ENCODE measurements at places on chromosomes 5 and 9.

- DNase-seq = no peak
Measured at GRCh38 chr5:112514111-112514510, 95.0 kb upstream of the EPB41L4A start.

- DNase-seq = no peak
Measured at GRCh38 chr5:37370550-37370863, 399 bp downstream of the NUP155 start.

DNA sequence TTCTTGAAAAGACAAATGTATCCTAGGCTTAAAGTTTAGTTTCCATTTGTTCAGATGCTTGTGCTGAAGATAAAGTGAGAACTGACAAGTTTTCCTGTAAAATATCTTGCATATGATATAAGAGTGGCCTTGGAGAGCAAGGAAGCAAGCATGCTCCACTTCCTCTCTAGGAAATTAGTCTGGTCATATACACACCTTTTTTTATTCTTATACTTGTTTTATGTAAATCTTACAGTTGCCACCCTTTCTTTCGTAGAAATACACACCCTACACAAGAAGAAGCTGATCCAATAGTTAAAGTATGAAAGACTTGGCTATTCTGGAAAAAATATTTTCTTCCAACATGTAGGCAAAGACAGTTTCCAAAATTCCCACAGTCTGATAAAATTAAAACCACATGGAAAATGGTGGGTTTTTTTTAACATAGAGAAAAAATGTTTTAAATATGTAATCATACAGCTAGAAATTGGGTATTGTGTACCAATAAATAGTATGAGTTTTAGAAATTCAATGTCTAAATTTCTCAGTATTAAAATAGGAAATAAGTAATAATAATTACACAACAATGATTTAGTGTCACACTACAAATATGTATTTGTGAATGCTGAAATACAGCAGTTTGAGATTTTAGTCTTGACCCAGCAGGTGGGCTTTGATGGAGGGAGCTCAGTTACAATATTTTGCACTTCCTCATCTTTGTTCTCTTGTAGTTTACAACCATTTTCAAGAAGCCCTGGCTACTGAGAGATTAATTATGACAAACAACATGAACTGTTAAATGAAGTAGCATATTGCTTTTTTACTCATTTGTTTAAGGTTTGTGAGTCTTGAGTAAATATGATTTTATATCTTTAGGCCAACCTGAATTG, 185.7 kb upstream of the GNA14 start:
- no peak for DNase-seq

DNA sequence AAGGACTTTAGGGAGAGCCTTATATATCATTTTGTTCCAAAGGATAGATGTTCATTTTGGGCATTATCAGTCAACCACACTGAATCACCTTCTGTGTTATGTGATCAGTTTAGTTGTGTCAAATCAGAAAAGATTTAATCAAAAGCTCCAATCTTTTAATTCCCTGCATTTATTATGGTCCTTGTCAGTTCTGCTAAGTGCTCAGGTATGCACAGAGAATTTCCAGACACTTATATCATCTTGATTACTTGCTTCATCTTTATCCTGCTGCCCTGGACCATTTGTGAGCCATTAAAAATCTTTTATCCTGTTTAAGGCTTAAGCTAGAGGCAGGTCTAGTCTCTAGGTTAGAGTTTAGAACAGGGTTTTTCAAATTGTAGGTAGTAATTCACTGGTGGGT, 179.1 kb downstream of the CWC27 start:
- no peak for DNase-seq

- no peak for DNase-seq
Measured at GRCh38 chr9:127264462-127265219, at the start of gene GARNL3. TSS of gene GARNL3 (plus strand) at chr9:127264774. CDS start at chr9:127264878, 104 bp downstream.

GRCh38 chr9:95645992-95646391, 129.2 kb upstream of the PTCH1 start:
- no peak for DNase-seq

- DNase-seq = no peak
Measured at GRCh38 chr9:119280740-119281485, 88.3 kb downstream of the BRINP1 start.

DNA sequence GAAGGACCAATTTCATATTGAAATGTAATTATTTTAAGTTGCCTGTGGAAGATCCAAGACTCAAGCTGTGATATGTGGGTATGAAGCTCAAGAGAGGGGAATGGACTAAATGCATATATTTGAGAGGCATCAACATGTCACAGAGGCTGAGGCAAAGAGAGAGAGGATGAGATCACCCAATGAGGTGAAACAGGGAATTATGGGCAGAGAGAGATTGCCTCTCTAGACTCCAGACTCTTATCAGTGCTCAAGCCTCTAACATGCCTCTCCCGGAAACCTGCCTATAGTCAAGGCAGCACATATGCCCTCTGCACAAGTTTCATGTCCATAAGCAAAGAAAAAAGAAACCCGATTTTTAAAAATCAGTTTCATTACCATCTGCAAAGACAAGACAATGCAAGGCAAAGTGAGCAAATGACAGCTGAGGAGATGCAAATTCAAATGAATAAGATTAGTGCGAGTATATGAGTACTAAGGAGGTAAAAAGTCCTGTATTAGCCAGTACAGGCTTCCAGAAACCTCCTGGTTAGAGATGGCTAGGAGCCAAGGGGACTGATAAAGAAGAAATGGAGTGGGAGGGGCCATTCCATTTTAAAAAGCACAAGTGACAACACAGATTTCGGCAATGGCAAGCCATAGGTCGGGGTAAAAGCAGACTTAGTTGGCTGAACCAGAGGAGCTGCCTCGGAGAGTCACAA, 9.4 kb downstream of the APTX start:
- DNase-seq = no peak

- DNase-seq = no peak
Measured at GRCh38 chr9:22033012-22033630, 24.0 kb upstream of the CDKN2B start.

DNA sequence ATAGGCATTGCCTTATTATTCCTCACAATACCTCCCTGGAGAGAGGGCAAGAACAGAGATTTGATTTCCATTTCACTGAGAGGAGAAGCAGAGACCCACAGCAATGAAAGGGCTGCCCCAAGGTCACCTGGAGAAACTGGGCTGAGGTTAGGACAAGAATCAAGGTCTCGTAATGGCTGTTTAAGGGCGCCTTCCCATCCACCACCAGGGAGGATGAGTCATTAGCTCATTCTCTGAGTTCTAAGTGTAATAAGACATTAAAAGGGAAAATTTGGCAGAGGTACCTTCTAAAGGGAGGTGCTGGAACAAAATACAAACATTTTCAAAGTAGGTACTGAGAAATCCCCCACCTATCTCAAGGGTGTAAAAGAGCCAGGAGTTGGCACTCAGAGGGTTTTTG, 52.6 kb upstream of the TCERG1 start:
- no peak for DNase-seq

GRCh38 chr5:20486826-20487225, 498.8 kb upstream of the CDH18 start:
- no peak for DNase-seq

DNA sequence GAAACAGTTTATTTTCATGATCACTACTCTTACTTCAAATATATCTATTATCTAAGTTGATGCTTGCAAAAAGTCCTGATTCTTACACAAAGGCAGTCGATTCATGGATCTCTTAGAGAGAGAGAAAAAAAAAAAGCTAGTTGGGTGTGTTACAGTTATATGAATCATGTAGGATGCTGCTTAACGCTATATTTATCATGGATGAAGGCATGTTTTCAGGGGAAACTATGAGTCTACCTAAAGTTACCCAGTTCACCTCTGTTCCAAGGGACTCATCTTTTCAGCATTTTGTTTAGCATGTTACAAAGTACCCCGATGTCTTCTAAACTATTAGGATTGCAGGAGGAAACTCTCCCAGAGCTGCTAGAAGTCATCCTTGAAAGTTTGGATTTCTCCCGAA, 13.5 kb downstream of the TMC1 start:
- DNase-seq = no peak

Measured in chondrocyte (in vitro differentiated cells).